ENCODE measurements at places on chromosomes 7 and 10.
A peak's percentile ranks its signal among the peaks of the same experiment; 100 is the strongest.

DNA sequence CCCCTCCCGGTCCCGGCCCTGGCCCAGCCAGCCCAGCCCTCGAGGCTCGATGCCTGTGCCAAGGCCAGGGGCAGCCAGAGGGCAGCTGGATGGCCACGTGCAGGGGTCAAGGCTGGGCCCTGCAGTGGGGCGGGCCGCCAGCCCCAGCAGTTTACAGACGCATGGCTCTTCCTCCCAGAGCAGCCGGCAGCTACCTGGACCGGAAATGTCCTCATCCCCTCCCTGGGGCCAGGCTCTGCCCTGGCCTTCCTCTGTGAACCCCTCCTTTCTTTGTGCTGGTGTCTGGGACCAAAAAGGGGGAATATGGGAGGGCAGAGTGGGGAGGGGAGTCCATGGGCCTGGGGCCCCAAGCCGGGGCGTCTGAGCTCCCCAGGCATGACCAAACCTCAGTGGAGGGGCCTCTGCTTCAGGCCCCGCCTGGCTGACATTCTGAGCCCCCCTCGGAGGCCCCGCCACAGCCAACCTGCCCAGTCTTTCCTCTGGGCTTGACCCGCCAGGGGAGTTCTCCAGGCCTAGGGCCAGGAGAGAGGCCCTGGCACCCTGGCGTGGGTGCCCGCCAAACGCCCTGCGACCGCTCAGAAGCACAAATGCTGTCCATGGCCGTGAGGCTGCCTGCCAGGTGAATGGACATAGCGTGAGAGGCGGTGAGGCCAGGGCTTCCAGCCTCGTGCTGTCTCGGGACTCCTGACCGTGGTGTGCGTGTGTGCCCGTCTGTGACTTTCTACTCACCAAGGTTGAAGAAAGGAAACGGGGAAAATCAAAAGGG lies 24.7 kb upstream of the AMZ1 start:
- no peak for DNase-seq

- no peak for DNase-seq
These were observed 19.2 kb downstream of the SLC25A16 start for GRCh38 chr10:68508090-68508489.

- no peak for DNase-seq
These were observed 255.3 kb downstream of the DNAJB9 start for GRCh38 chr7:108824840-108825580.

DNA sequence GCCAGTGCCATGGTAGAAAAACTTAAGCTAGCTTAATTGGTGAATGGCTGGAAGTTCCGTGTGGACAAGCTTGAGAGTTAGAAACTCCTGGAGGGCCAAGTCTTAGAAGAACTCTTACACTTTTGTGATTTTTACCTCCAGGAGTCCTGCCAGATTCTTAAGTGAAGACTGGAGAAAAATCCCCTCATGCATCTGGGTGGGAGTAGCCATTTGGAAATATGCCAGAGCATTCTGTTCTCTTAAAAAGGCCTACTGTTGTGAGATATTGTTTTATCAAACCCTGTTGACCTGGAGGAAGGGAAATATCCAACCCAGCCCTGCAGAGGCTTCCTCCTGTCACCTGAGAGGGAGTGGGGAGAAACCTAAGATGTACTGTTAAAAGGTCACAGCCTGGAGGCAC lies 17.6 kb upstream of the MCM10 start:
- peak; percentile 8 for DNase-seq

- DNase-seq = no peak
These were observed 5.6 kb downstream of the PTN start for GRCh38 chr7:137337902-137338301.

Measured in hematopoietic multipotent progenitor cell treated with erythropoietin and hydrocortisone succinate and interleukin-3 and kit ligand, for 15 days (in vitro differentiated cells).